H9 (cell line): ENCODE measurements at places on chromosomes 5 and 9. TPM values are rescaled to one million over a fixed set of nuclear protein-coding genes. Genes with fewer than 3 reads are reported as not detected.

The CYLC2 gene
- total RNA-seq: not detected in 2 replicates

The MSH3 gene
- 16.7 and 17.3 TPM in 2 replicates for total RNA-seq

GRCh38 chr5:82364497-82364896 is 86.3 kb upstream of the RPS23 start:
- DNase-seq: no peak

DNA sequence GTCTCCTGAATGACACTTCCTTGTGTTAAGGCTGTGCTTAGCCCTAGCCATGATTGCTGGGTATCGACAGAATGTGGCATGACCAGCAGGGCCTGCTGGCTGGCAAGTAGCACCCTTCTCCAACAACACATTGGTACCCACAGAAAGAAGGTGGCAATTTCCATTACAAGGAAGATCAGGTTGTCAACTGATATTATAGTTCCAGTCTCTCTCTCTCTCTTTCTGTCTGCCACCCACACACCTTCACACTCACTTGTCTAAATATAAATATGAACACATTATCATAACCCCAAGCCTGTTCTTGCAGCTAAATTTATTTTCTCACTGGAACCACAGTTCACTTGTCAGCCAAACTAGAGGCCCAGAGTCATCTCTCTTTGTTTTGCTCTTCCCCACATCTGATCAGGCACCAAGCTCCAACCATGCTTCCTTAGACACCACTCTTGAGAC is 408.1 kb upstream of the PIK3R1 start:
- no peak for DNase-seq
